ENCODE measurements at places on chromosomes 11 and 22.

GRCh38 chr22:19111140-19111539, 11.1 kb downstream of the DGCR2 start:
- no peak for DNase-seq

GRCh38 chr11:47212938-47213337, 1.8 kb upstream of the DDB2 start:
- DNase-seq, result peak; percentile 63

- DNase-seq, result peak; percentile 11
Observed at GRCh38 chr11:69368119-69368880, 74.3 kb downstream of the MYEOV start.

DNA sequence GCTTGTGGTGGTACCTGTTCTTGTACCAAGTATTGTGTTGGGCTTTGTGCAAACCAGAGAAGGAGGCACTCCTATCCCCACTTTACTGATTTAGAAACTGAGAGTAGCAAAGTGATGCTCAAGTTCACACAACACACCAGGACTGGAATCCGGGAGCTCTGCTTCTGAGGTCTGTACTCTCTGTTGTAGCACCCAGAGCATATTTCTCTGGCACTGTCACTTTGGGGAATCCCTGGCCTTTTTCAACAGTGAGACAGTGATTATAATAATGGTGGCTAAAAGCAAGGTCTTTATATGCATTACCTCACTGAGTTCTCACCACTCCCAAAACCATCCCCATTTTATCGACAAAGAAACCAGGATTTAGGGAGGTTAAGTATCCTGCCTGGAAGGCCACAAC, 362.4 kb downstream of the TENM4 start:
- no peak for DNase-seq

- peak; percentile 52 for DNase-seq
Observed at GRCh38 chr11:68153742-68154141, 32.6 kb upstream of the CHKA start.

All from colonic mucosa (tissue), 4 donors.